ENCODE measurements at places on chromosomes 5 and 9.
A peak's percentile ranks its signal among the peaks of the same experiment; 100 is the strongest.

- no peak for DNase-seq
Observed at GRCh38 chr9:970151-970996, 6.1 kb upstream of the DMRT3 start.

DNA sequence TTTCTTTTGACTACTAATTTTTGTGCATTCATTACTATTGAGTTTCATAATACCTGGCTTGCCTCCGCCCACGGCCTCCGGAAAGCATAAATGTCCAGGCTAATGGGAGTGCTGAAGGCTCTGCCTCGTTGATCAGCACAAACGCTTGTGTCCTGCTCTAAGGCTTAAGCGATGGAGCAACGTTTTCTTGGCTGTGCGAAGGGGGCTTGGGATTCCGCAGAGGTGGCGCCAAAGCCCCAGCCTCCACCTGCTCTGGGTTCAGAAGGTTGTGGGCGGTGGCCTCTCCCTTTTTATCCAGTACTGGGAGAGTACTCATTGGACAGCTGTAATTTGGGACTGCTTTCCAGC, 19.7 kb downstream of the ANXA2R start:
- DNase-seq, result no peak

DNA sequence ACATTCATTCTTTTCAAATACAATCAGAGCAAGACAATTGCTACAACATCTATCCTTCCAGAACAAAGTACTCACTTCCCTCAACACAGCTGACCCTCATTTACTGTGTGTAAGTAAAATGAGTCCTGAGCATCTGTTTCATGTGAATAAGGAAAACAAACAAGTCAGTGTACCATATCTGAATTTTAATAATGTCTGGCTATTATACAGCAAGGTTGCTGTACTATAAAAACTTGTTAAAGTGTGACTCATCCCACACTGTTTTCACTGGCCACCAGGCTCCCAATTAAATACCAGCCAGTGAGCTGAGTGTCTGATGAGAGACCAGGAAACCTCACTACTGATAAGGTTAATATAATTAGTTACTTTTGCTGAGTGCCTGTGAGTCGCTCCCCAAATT, 339.8 kb downstream of the AGTPBP1 start:
- no peak for DNase-seq

GRCh38 chr5:68960456-68960855, 133.4 kb upstream of the SLC30A5 start:
- DNase-seq, result no peak

DNA sequence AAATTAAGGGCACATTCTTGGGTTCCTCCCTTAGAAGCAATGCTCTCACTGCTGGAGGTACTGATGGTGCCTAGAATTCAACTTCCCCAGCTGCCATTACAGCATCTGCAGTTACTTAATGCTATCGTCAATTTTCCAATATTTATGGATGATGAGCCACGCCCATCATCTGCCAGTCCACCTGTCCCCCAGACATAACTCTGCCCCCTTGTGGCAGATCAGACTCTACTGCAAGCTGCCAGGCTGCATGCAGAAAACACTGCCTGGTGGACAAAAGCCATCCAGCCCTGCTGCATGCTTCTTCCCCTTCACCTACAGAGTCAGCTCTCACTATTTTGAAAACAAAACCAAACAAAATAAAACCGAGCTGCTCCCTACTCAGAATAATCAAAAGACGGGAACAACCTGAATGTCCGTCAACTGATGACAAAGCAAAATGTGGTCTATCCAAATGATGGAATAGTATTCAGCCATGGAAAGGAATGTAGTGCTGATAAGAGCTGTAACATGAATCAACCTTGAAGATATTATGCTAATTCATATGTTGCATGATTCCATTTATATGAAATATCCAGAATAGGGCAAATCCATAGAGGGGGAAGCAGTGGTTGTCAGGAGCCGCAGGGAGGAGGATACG, 66.4 kb downstream of the RETREG1 start:
- DNase-seq, result peak; percentile 37

- peak; percentile 14 for DNase-seq
Observed at GRCh38 chr5:171365351-171365750, 22.3 kb upstream of the NPM1 start.

- DNase-seq, result peak; percentile 81
Observed at GRCh38 chr9:99368341-99369326, 146.6 kb downstream of the SEC61B start.

DNA sequence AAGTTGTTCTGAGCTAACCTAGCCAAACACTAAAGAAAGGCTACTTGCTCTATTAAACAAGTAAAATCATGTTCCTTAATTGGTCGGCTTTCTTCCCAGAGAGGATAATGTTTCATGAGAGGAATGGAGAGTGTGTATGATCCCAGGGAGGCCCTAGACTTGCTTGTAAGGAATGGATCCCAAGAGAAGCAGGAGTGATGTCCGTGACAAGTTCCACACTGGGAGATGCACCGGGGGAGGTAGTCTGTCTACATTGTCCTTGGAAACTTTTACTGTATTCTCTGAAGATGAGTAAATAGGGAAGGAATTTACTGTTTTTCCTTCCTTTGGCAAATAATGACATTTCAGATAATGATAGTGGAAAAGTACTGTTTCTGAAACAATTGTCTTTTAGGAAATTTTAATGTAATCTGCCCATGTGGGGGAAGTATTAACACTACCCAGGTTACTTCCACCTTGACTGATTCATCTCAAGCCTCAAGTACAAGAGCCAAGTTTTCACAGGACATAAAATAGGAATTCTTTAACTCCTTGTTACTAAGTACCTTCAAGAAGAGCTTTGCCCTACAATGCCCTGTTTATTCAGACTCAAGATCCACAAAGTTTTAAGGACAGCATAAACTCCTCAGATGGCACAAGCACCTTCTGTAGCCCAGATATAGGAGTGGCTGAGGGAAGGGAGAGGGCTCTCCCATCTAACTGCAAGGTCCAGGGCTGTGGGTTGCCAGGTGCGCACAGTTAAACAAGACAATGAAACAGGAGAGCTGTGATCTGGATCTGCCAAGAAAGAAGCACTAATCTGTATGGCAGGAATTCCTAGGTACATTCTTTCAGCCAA, 152.1 kb downstream of the GNA14 start:
- no peak for DNase-seq

GRCh38 chr5:177370488-177371119, 12.9 kb downstream of the RGS14 start:
- DNase-seq, result peak; percentile 72

GRCh38 chr5:110580625-110581024, 145.8 kb downstream of the TMEM232 start:
- DNase-seq, result no peak

GRCh38 chr5:17314907-17315471, 97.6 kb downstream of the BASP1 start:
- no peak for DNase-seq

DNA sequence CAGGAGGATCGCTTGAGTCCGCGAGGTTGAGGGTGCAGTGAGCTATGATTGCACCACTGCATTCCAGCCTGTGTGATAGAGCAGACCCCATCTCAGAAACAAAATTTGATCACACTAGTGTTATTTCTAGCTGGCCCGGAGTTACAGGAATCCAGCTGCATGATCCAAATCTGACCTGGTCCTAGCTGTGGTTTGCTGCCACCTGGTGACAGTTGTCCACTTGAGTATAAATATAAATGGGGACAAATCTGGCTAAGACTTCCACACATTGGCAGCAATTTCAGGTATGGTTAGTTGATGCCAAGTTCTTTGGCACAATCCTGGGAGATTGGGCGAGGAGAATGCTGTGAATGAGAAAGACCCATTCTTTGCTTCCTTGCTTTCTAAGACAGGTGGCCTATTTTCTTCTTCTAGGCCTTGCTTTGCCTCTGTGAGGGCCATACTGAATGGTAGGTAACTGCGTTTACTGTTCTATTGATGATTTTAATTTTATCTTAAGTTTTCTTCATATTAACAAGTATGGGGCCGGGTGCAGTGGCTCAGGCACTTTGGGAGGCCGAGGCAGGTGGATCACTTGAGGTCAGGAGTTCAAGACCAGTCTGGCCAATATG, 35.4 kb downstream of the UBE2R2 start:
- DNase-seq, result peak; percentile 72

DNA sequence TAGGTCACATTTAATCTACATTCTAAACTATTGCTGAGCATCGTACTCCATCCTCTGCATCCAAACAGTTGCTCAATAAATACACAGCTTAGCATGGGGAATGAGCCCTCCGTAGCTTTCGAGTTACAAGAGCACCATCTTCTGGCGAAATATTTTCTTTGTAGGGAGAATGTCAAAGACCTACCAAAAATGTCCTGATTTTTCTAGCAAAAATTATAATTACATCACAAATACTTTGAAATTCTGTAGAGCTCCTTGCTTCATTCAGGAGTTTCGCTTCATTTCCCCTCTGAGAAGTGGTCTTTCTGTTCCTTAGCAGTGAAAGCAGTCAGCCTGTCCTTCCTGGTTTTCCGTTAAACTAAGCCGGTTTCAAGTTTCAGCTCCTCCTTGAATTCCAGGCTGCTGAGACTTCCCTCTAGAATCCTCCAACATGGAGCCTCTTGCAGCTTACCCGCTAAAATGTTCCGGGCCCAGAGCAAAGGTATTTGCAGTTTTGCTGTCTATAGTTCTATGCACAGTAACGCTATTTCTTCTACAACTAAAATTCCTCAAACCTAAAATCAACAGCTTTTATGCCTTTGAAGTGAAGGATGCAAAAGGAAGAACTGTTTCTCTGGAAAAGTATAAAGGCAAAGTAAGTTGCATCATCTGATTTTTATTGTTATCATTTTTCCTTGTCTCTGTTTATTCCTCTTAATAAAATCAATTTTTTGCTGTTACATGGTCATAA, at the start of gene GPX8:
Gene GPX8, plus strand, starts transcription at position 409 of the 730 bp plus-strand sequence. Its CDS starts 22 bp downstream, at position 431.
- peak; percentile 24 for DNase-seq

- peak; percentile 4 for DNase-seq
Observed at GRCh38 chr9:2967766-2968165, 123.9 kb upstream of the PUM3 start.

DNA sequence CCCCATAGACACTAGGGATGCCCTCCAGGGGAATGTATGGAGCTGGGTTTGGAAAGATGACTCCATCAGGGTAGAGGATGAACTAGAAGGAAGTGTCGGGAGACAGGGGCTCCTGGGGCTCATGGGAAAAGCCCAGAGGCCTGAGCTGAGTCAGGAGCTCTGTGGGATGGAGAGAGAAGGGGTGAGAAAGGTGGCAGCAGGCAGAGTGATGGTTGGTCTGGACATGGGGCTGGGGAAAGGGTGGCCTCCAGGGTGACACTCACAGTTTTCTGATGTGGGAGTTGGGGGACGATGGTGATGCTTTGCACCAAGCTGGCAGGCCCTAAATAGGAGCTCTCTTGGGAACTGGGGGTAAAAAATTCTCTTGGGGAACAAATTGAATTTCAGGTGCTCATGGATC, 213.5 kb upstream of the MVB12B start:
- DNase-seq, result no peak

- DNase-seq, result no peak
Observed at GRCh38 chr9:108241384-108242073, 614.3 kb downstream of the ACTL7B start.

DNA sequence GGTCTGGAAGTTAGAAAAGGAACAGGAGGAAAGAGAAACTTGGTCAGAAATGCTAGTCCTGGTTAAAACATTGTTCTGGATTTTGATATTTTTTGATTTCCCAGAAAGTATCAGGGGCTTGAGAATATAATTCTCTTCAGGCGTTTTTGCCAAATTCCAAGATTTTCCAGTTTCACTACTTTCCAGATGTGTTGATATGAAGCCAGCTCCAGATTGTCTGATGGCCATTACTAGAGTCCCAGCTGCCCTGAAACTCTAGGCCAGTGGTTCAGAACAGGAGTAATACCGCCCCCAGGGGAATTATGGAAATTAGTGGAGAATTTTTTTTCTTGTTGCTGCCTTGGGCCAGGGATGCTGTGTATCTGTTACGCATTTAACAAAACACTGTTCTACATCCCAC, 88.6 kb downstream of the KCNN2 start:
- DNase-seq, result no peak

DNA sequence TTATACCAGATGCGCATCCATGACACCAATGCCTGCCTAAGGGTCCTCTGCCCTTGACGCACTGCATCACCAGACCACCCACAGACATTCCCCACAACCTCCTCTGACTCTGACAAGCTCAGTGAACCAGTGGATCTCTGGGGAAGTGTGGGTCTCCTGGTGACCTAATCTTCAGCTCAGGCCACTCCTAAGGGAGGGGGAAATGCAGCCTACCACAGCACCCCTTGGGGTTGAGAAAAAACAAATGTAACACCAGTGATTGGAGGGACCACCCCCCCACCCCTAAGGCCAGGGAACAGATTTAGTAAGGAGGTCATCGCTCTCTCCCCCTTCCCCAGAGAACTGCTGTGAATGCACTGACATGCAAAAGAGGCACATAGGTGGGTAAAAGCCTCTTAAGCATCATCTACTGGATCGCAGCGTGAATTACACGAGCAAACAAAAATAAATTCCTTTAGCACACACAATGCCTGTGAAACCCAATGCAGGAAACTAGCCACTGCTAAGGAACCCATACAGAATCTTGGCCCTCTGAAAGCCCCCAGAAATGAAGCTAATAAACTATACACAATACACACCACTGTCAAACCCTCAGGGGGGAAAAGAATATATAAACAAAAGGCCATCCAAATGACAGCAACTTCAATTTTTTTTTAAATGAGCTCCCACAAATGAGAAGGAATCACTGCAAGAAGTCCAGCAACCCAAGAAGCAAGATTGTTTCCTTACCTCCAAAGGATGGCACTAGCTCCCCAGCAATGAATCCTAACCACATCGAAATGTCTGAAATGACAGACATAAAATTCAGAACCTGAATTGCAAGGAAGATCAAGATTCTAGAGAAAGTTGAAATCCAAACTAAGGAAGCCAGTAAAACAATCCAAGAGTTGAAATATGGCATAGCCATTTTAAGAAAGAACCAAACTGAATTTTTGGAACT, 513.7 kb upstream of the PTGER4 start:
- DNase-seq, result peak; percentile 22

DNA sequence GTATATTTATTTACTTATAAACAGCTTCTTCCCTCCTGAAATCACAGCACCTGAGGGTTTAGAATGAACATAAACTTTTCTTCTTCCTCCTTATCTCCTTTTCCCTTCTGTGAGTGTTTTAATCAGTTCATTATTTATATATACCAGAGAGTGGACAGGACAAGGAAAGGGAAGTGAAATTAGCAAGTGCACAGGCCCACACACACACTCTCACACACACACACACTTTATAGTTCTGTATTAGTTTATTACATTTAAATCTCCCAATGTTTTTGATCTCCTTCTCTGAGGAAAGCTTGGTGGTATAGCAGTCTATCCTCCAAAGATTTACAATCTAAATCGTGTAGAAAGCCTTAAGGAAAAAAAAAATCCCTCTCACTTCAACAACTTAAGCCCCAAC, 353.5 kb downstream of the NDUFS4 start:
- peak; percentile 7 for DNase-seq

DNA sequence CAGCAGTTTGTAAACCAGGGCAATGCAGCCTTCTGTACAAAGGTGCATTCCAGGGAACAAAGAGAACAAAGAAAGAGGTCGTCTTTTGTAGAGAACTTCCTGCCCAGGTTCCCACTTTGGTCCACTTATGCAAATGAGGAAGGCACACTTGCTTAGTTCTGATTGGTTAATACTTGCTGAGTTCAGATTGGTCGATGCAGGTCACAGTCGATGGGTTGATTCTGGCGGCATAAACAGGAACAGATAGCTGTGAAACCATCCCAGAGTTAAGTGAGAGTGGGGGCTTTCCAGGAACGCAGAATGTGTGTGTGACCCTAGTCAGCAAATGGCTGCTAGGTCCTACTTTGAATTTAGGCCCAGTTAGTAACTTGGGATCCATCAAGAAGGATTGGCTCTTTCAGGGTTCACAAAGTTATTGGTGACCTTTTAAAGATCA, 1.8 kb upstream of the ADAMTS13 start:
- peak; percentile 18 for DNase-seq

GRCh38 chr5:72063219-72063819, 44.0 kb upstream of the MAP1B start:
- DNase-seq, result no peak
